ENCODE measurements at places on chromosomes 5 and 9.
A peak's percentile ranks its signal among the peaks of the same experiment; 100 is the strongest.

DNA sequence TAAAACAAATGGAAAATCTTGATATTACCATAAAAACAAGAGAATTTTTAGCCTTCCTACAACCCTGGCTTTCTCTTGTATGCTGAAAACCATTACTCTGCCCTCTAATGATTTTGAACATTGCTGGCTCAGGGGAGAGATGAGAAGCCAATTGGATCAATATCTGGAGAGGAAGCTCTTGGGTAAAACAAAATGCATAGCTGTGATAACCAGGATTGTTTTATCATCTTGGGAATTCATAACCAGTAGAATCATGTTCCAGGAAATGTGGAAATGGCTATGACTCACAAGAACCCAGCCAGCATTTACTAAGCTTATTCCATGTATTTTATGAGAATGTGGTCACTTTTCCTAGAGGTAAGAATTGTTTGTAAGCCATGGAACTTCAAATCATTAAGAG is 51.1 kb upstream of the CTNND2 start:
- no peak for DNase-seq

DNA sequence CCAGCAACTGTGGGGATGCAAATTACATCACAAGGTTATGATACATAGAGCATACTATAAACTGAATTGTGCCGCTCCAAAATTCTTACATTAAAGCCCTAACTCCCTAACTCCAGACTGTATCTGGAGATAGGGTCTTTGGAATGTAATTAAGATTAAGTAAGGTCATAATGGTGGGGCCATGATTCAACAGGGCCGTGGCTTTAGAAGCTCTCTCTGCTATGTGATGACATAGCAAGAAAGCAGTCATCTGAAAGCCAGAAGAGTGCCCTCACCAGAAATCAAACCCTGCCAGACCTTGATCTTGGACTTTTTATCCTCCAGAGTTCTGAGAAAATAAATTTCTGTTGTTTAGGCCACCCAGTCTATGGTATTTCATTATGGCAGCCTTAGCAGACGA is 123.9 kb downstream of the FBXL17 start:
- no peak for DNase-seq

- DNase-seq: no peak
These were observed 169.4 kb downstream of the IRX2 start for GRCh38 chr5:2582106-2582505.

DNA sequence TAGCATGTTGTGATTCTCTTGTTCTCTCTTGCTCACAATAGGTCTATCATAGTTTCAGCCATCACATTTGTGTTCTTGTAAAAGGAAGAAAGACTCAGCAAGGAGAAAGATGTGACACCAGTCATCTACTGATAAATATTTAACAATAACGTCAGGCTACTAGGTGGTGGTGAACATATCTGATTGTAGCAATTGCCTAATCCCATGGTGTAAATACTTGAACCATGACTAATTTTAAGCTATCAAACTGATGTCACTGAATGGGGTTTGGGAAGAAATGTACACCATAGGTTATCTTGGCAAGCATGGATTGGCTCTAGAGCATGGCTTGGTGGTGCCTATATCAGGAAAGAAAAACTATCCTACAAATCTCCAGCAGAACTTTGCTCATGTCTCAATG is 16.6 kb downstream of the DMRTA1 start:
- DNase-seq: no peak

DNA sequence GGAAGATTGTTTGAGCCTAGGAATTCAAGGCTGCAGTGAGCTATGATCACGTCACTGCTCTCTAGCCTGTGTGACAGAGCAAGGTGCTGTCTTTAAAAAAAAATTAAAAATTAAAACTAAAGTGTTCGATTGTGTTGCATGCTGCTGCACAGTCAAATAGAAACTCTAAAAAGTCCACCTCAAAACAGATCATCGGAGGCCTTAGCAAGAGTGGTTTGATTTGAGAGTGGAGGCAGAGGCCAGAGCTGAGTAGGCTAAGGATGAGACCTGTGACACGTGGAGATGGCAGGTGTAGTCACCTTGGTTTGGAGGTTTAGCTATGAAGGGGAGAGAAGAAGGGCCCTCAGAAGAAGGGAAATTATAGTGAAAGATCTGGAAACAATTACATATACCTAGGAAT is 2.8 kb upstream of the PTPDC1 start:
- no peak for DNase-seq

DNA sequence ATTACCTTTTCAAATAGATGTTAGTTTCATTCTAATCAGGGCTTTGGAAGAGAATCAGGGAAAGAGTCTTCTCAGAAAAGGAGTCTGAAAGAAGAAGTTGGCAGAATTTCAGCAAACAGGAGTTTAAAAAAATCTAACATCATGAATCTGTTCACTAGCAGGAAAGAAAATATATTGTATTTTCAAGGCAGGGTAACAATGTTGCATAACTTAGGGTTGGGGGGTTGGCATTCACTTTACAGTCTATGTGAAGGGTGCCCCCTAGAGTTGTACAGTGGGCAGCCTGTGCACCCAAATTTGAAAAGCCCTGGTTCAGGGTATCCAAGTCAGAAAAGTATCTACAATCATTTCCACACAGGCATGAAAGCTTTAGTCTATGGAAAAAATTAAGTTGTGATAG is 348.4 kb upstream of the SLC30A5 start:
- no peak for DNase-seq

DNA sequence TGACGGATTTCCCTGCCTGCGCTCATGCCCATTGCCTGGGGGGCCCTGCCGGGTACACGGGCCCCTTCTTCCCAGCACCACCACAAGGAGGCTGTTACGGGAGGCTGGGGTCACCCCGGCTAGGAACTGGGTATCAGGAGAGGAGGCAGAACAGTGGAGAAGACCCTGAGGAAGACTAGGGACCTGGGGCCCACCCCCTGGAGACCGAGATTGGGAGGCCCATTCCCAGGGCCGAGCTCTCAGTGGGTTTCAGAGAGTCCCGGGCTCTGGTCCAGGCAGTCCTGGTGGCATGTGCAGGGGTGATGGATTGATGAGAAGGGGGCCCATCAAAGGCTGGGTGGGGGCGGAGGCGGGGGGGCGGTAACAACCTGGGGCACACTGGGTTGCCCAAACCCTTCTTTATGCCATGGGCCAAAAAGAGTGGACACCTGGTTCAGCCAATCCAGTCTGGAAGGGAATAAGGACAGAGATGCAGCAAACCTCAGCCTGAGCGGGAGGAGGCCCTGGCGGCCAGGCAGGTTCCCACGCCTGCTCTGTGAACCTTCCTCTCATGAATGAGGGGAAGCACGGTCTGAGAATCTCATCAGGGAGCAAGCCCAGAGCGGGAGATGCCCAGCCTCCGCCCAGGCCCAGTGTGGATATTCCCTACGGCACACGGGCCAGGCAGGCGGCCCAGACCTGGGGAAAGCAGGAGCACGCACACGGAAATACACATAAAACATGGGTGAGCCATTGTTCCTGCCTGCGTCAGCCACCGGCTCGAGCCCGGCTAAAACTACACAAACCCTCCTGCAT is 785 bp upstream of the P4HA2 start:
- DNase-seq: no peak

GRCh38 chr9:128892221-128892921 is 10.4 kb downstream of the LRRC8A start:
- DNase-seq: no peak

DNA sequence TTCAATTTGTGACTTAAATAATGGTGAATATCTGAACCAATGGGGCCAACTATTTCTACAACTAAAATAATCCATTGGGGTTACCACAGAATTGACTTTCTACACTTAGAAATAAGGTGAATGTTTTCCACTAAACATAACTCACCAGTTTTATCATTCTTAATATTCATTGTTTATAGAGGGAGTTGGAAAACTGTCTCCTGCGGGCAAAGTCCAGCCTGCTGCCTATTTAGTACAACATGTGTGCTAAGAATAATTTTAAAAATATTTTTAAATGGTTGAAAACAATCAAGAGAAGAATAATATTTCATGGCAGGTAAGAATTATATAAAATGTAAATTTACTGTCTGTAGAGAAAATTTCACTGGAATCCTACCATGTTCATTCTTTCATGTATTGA is 45.2 kb upstream of the ZFAND5 start:
- no peak for DNase-seq

DNA sequence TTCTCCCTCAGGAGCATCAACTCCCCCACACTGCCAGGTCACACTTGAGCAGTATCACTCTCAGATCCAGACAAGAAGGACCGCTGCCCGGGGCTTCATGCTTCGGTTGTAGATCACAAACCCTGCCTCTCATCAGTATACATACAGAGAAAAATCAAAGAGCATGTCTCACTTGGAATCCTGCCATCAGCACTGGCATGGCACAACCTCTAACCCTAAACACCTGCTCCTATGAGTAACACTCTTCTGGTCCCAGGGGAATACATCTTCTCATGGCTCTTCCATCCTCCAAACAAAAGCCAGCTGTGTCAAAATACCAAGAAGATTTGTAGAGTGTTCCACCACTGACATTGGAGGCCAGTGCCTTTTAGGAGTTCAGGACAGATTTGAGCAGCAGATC is 84.8 kb upstream of the MIER3 start:
- DNase-seq: no peak

DNA sequence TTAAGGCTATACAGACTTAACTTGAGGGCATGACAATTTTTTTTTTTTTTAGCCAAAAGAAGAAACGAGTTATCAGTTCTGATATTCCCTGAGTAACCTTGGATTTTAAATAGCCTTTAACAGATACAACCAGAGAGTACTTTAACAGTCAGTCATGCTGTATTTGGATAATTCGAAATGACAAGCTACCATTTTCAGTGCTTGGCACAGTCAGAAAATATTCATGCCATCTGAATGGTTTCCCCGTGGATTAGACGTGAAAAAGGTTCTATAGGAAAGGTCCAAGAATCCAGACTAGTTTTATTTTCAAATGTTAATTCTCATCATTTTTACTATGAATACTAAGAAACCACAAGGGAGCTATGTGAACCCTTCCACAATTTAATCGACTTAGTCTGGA is 165.7 kb downstream of the PAM start:
- no peak for DNase-seq

DNA sequence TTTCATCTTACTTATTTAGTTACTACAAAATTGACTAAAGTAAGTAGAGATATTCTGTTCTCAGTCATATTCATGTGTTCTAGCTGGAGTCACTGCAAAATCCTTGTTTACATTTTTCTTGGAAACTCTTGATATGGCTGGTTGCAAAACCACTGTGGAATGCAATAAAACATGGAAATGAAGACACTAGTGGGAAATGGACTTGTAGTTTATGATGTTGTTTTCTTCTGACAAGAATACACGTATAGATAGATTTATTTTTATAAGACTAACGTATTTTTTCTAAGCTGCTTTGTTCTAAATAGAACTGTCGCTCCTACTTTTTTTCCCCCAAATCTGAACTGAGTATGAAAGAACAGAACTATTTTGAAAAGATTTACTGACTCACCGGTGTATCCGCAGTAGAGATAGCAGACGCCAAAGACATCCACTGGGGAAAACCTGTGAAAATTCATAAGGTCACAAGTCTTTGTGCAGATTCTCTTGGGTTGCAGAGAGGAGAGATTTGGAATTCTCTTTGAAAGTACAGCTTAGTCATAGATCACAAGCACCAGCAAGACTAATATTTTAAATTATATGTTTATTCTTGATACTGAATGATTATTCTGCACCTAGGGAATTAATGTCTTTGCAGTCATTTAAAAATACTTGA is 119.6 kb upstream of the TAF11L2 start:
- DNase-seq: no peak

- DNase-seq: no peak
These were observed 10.5 kb upstream of the FRMPD1 start for GRCh38 chr9:37640246-37640645.

DNA sequence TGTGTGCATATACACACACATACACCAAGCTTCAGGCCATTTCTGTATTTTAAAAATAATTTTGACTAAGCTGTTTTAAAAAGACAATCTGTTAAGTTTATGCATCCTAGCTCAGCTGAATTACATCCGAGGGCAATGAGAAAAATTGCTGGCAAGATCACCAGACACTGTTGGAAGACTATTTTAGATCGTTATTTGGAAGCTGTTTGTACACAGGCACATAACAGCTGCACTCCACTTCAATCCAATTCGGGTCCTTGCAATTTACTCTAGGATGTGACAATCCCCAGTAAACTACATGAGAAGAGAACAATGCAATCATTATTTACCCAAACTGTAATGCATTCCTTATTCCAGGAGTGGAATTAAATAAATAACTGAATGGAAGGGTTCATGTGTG is 79.3 kb upstream of the RASA1 start:
- no peak for DNase-seq

DNA sequence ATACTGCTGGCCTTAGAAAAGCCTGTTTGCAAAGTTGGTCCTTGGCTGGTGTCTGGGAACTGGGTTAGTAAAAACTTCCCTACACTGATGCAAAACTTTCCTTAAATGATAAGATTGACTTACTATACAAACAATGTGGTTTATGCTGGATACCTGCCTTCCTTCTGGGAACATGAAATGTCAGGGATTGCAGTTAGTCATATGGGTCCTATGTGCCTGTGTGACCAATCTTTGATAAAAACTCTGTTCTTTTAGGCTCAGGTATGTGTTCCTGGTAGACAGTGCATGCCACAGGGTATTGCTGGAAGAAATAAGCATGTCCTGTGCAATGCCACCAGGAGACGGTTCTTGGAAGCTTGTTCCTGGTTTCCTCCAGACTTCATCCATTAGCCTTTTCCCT is 173.3 kb downstream of the RMI1 start:
- DNase-seq: no peak

GRCh38 chr9:133664173-133665050 is 28.2 kb downstream of the DBH start:
- no peak for DNase-seq

- peak; percentile 48 for DNase-seq
These were observed 61.1 kb downstream of the DIAPH1 start for GRCh38 chr5:141557681-141558136.

- no peak for DNase-seq
These were observed 605.0 kb downstream of the RAB3C start for GRCh38 chr5:59187857-59188256.

DNA sequence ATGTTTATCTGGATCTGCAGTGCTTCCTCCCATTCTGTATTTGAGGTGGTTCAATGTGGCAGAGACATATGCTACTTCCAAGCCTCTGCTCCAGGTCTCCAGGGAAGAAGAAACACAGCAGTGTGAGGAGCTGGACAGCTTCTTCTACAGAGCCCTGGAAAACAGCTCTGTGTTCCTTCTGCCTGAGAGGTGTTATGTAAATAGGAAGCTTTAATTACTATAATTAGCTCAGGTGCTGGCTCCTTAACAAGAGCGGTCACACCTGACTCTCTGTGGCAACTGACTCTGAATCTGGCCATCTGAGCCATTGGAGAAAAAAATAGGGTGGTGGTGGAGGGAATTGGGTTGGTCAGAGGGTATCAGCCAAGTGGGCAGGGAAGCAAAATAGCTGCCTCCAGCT is 332.4 kb upstream of the BRINP1 start:
- no peak for DNase-seq

DNA sequence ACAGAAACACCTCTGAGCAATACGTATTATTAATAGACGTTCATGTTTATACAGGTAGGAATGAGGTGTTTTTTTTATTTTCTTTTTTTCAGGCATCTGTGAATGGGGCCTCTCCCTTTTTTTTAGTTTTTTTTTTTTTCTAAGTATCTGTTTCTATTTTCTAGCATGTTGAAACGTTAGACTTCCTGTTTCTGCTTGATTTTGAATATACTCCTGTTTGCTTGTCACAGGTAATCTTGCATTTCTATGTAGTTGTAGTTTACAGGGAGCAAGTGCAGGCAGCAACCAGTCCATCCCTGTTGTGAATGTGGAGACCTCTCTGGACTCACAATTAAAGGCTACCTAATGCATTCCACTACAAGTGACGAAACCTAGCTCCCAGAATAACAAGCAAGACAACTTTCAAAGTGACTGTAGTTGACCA is 22.8 kb upstream of the TNFAIP8 start:
- DNase-seq: no peak
